Memory B cell (primary cell): ENCODE measurements at places on chromosomes 12 and 14.
A peak's percentile ranks its signal among the peaks of the same experiment; 100 is the strongest.

GRCh38 chr14:52222901-52223300 is 44.6 kb upstream of the PTGDR start:
- no peak for DNase-seq

DNA sequence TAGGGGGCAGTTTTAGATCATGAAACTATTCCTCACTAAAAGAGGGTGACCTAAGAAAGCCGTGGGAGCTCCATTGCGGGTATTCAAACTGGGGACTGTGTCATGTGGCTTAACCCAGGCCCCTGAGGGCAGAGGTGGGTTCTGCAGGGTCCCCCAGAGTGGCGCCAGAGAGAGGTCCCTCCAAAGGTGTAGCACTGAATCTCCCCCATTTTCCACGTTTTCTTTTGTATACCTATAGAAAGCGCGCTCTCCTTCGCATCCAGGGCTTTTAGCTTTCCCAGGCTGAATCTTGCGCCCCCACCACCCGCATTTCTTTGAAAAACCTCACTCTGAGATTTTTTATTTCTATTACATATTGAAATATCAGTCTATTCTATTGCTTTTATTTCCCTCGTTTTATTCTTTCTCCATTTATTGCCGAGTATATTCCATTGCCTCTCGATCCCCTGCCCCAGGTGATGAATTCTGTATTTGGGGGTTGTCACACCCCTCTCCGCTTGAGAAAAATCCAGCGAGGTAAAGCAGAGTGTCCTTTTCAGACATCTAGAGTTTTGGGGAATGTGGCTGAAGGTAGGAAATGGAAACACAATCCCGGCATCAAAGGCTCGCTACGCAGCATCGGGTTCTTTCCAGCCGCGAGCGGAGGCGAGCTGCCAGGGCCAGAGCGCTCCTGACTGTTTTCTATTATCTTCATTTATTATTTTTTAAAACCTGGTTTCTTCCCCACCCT is 870 bp upstream of the HOXC13 start:
- DNase-seq: no peak

DNA sequence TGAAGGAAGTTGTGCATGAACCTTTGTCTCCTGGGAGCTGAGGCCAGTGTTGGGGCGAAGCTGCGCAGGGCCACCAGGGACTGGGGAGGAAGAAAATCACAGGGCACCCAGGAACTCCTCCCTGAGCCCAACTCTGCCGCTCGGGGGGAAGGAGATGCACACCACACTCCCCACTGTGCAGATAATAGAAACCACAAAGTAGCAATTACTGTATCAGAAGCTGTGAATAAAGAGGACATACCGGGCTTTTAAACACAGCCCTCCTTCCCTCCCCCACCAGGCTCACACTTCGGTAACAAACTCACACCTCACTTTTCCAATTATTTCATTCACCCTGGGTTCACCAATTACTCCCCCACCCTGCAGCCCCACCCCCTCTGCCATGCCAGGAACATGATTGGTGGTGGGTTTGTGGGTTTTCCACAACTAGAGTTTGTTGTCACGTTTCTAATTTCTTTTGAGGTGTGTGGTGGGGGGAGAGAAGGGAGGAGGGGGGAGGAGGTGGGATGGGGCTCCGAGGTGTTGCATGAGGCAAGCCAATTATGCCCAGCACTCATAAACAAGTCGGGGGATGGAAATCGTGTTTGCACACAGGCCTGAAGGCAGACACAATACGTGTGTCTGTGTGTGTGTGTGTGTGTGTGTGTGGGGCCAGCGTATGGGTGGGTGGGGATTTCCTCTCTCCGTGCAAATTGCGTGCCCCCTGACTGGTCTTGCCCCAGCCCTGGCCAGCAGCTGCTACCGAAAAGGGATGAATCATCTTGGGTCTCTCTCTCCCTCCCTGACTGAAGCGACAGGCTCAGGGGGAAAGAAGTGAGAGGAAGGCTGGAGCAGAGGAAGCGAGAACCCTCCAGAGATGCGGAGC is 103.3 kb downstream of the RBM19 start:
- DNase-seq: no peak

DNA sequence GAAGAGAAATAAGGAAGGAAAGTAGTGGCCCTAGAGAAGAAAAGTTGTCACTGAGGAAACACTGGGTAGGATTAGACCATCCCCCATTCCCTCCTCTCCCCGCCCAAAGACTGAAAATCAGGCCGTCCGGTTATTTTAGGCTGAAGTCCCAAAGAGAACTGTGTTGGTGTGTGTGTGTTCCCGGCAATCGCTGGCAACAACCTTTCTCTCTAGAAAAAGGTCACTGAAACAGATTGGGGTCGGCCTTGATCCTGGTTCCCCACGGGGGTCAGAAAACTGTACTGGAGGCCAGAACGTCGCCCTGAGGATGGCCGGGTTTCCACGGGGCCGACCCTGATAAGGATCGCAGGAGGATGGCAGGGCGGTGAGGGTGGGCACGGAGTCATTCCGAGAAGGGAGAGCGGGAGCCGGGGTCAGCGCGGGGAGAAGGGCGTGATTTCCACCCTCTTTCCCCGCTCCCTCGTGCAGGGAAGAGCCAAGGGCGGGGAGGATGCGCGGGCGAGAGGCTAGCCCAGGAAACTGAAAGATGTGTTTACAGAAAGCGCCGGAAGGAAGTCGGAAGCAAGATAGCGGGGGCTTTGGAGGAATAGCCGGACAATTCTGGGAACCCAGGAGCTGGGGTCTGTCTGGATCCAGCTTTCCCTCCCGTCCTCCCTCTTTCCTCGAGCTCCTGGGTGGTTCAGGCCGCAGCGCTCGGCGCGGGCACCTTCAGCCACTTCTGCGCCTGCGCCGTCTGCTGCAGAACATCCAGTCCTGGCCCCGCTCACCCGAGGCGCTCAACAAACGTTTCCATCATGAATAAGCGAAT is 25.3 kb upstream of the SPTLC2 start:
- peak; percentile 42 for DNase-seq

GRCh38 chr12:40184493-40185302 is 40.1 kb upstream of the LRRK2 start:
- no peak for DNase-seq

DNA sequence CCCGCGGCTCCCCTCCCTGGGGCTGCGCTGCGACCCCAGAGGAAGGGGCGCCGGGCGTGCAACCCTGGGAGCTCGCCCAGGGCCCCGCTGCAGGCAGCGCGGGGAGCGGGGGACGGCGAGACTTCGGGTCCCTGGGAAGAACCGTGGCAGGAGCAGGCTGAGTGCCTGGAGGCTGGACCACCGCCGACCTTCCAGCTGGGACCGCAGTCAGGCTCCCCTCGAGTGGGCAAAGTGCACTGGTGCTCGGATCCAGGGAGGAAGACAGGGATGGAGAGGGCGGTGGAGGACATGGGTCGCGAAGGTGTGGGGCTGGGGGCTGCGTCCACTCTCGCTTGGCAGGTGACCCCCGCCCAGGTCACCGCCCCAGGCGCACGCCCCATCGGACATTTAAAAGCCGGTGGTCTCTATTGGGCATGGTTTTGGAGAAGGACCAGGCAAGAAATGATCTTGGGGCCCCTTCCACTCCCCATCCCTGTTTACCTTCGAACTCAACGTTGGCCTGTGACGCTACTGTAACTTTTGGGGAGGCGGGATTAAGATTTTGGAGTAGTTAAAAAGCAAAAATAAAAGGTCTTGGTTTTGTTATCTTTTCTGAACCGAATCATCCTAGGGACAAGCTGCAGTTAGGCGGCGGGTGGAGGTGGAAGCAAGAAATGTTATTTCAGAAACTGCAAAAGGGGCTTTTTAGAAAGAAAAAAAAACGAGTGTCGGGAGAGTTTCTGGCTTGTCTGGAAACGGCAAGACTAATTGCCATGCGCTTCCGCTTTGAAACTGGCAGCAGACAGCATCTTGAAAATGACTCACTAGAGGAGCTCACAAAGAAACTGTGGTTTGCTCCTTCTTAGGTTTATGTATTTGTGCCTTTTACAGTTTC is 1.0 kb downstream of the ELK3 start:
- DNase-seq: peak; percentile 65

DNA sequence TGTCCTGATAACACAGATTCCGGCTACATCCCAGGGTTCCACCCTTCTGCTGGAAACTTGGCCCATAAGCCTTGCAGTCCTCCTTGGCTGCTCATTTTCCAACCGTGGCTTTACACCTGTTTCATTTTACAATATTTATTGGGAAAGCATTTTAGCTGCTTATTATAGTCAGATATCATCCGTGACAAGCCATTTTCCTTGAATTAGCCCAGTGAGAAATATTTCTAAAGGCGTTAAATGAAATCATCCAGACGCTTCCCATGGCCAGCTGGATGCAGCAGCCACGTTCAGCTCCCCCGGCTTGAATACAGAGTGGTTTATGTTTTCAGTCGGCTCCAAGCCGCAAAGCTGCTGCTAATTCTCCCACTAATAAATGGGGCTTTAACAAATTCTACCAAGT is 245.0 kb upstream of the PELI2 start:
- DNase-seq: no peak

- no peak for DNase-seq
Observed at GRCh38 chr14:96197969-96198368, 6.7 kb upstream of the BDKRB2 start.

GRCh38 chr12:6866920-6867412 is 365 bp upstream of the TPI1 start:
- DNase-seq: no peak

- no peak for DNase-seq
Observed at GRCh38 chr14:58131386-58131785, 20.6 kb downstream of the ARMH4 start.

- no peak for DNase-seq
Observed at GRCh38 chr12:121600702-121601336, 20.0 kb upstream of the KDM2B start.

DNA sequence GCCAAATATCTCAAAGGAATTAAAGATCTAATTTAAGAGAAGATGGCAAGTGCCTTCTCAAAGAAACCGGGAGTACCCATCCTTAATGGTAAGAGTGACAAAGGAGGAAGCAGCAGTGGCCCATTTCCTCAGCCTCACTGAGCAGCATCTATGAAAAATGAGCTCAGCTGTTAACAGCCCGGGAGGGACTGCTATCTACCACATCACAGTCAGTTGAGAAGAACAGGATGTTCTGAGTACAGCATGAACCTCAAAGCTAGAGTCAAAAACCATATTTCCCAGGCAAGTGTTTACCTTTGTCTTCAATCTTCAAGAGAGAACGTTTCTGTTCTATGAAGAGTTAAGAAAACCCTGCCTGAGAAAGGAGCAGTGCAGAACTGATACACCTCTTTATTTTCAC is 115.0 kb downstream of the BTG1 start:
- peak; percentile 23 for DNase-seq

DNA sequence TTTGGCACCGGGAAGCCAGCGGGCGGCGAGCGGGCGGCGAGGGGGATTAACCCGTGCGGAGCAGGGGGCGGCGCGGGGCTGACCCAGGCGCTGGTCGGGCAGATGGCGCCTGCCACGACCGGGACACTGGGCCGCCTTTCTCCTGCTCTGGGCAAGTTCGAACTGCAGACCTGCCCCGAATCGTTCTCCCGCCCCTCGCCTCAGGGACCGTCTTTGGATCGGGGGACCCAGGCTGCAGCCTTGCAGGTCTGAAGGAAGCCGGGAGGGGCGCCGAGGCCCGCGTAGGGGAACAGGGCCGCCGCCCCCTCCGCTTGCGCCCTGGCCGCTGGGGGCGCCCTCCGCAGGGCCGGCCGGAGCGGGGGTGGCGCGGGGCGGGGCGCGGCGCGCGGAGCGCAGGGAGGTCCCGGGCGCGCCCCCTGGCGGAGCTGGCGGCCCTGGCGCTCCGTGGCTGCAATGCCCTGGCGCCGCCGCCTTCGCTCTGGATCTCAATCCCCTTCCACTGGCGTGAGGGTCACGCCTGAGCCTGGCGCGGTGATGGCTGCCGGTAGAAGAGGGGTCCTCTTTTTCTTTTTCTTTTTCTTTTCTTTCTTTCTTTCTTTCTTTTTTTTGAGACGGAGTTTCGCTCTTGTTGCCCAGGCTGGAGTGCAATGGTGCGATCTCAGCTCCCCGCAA is 449 bp upstream of the LTBP2 start:
- DNase-seq: peak; percentile 90

GRCh38 chr12:56040151-56040550 is 1.6 kb upstream of the RPS26 start:
- DNase-seq: no peak

DNA sequence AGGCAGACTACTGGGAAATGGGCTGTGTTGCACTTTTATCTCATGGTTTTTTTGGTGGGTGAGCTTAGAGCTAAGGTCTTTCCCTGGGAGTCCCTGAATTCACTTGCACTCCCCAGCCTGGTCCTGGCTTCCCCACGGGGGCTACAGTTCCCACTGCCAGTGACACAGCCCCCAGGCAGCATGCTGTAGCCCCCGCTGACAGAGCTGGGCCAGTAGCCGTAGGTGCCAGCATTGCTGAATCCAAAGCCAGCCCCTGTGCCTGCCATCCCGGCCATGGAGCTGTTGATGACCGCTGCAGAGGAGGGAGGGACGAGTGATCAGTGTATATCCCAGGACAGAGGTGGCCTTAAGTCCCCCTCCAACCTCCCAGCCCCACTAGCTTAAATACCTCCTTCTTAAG is 6.9 kb upstream of the KRT72 start:
- DNase-seq: no peak

- DNase-seq: no peak
Observed at GRCh38 chr12:121918679-121919038, 267 bp downstream of the CFAP251 start.

GRCh38 chr12:42023733-42024494 is 120.8 kb downstream of the GXYLT1 start:
- DNase-seq: peak; percentile 66

DNA sequence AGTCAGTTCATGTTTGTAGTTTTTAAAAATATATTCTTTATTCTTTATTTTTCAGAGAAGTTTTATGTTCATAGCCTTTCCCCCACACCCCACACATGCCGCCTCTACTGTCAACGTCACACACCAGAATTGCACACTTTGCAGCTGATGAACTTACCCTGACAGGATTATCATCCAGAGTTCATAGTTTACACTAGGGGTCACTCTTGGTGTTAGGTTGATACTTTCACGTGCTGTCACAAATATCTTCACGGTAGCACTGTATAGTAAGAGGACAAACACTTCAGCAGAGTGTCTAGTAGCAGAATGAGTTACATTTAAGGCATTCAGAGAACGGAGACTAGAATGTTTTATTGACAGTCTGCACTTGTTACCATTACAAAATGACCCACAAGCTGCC is 5.1 kb downstream of the DPPA3 start:
- DNase-seq: no peak

DNA sequence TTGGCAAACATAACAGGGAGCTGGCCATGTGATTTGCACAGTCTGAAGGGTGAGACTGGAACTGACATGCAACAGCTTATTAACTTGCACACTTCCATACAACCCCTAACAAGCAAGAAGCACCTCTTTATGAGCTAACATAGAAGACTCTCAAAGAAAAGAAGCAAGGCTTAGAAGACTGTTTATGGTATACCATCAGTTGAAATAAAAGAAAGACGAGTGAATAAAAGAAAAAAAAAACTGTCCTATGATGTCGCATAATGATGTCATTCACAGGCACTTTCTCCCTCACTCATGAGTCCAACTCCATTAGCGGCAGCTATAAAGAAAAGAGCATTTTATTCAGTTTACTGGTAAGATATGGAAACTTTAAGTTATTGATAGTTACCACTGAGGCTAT is 3.3 kb upstream of the MDM1 start:
- no peak for DNase-seq
